Stimulated activated CD8-positive, alpha-beta memory T cell treated with anti-CD3 and anti-CD28 coated beads, Interleukin-2, amount 100 ng/mL, for 1 hour (primary cell): ENCODE measurements at places on chromosomes 5 and 9.

DNA sequence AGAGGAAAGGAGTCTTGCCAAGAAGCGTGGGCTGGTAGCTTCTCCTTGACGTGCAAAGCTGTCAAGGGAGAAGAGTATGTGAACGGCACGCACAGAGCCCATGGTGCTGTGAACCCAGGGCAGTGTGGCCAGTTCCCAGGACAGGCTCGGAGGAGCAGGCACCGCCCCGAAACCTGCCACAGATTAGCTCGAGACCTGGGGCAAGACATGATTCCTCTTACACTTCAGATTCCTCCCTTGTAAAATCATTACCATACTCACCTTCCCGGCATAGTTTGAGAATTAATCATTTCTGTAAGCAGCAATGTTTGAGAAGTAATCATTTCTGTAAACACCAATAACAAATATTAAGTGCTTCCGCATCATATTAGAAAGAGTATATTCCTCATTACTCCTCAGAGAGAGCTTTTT lies 19.9 kb downstream of the GOLM1 start:
- DNase-seq: no peak

GRCh38 chr9:3992222-3992621 lies 307.6 kb downstream of the GLIS3 start:
- no peak for DNase-seq

DNA sequence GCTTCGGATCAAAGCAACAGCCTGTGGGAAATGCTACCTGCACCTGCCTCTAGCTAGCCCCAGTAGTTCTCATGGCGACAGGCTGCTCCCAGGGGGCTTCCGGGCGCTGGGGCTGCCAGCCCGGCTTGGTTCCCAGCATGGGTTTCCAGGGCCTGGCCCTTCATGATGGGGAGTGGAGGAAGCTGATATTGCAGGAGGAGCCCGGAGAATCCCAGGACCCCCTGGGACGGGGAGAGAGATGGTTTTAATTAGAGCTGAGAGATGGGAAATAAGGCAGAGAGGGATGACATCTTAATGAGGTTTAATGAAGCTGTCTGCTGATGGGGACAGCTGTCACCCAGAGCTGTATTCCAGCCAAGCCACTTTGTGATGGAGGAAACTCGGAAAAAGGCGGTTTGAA lies 78.6 kb downstream of the CFAP77 start:
- no peak for DNase-seq

DNA sequence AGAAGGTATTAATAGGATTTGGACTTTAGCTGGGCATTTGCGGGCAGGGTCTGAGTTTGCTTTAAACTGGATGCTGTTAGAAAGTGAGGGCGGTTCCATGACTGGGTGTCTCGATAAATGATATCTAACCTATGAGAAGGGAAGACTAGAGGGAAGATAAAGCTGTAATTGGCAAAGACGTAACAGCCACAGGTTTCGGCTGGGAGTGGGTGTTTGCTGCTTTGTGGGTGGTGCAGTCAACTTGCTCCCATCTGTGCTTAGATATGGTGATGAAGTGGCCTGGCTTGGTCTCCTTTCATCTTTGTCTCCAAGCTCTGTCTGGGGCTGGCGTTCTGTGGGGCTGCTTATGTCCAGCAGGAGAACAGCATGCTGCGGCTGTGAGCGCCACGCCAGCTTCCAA lies 23.3 kb downstream of the OR2V1 start:
- DNase-seq: no peak

DNA sequence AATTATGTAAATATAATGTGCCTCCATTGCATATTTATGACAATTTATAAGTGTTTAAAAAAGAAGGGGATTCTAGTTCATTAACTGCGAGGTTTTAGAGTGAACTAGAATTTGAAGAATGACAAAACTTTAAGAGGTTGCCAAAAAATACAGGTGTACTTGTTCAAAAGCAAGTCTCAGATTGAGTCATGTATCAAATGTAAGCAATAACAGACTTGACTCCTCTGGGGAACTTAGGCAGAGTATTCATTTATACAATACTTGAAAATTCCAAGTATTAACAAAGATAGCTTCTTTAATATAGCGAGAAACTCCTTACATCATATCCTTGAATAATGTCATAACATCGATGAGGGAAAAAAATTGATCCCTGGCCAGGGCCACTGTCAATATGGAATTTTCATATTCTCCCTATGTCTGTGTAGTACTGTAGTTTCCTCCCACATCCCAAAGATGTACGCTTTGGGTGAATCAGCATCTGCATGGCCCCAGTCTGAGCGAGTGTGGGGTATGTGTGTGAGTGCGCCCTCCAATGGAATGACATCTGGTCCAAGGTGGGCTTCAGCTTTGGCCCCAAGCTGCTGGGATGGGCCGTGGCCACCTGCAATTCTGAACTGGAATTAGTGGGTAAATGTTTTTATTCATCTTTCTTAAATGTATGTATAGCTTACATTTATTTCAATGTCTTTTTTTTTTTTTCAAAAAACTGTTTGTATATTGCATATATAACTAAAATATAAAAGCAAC lies 70.1 kb downstream of the RIC1 start:
- no peak for DNase-seq

- no peak for DNase-seq
Observed at GRCh38 chr5:77120706-77121105, 33.6 kb upstream of the ZBED3 start.

GRCh38 chr5:133842846-133843611 lies 125.4 kb downstream of the C5orf15 start:
- no peak for DNase-seq

GRCh38 chr5:32833127-32833526 lies 122.0 kb downstream of the NPR3 start:
- DNase-seq: no peak
